Metanephros (tissue), 2 donors: ENCODE measurements at places on chromosomes 5 and 9. TPM values are rescaled to one million over a fixed set of nuclear protein-coding genes. Genes with fewer than 3 reads are reported as not detected.

Gene NEUROG1
- not detected for total RNA-seq

Gene TEX48
- not detected for total RNA-seq

Gene FBP1
- total RNA-seq = 17.7 TPM

Gene SLC36A2
- 6.4 TPM for total RNA-seq

Gene TCERG1
- total RNA-seq = 69.2 TPM

Gene DPP7
- 20.4 TPM for total RNA-seq

Gene ENG
- 76.0 TPM for total RNA-seq
